ENCODE measurements at places on chromosomes 12 and 14.

GRCh38 chr12:88122666-88123065, 19.2 kb downstream of the CEP290 start:
- DNase-seq, result no peak

- no peak for DNase-seq
These were observed 4.2 kb downstream of the PDE3A start for GRCh38 chr12:20372326-20373096.

GRCh38 chr14:52844262-52845060, 53.1 kb upstream of the GNPNAT1 start:
- DNase-seq, result no peak

DNA sequence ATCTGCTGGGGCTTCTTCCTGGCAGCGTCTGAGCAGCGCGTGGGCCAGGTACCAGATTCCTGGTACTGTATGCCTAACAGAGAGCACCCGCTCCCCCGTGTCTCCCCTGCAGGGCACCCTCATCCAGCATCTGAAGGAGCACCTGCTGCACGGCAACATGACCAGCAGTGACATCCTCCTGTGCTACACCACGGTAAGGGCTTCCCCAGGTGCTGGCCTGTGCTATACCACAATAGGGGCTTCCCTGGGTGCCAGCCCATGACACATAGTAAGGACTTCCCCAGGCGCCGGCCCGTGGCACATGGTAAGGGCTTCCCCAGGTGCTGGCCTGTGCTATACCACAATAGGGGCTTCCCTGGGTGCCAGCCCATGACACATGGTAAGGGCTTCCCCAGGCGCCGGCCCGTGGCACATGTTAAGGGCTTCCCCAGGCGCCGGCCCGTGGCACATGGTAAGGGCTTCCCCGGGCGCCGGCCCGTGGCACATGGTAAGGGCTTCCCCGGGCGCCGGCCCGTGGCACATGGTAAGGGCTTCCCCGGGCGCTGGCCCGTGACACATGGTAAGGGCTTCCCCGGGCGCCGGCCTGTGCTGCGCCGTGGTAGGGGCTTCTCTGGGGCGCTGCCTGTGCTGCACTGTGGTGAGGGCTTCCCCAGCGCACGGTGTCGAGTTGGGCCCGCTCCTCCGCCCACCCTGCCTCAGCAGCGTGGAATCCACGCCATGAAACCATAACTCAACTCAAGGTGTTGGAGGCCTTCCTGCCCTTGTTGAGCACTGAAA, 49.3 kb downstream of the AACS start:
- DNase-seq, result no peak

DNA sequence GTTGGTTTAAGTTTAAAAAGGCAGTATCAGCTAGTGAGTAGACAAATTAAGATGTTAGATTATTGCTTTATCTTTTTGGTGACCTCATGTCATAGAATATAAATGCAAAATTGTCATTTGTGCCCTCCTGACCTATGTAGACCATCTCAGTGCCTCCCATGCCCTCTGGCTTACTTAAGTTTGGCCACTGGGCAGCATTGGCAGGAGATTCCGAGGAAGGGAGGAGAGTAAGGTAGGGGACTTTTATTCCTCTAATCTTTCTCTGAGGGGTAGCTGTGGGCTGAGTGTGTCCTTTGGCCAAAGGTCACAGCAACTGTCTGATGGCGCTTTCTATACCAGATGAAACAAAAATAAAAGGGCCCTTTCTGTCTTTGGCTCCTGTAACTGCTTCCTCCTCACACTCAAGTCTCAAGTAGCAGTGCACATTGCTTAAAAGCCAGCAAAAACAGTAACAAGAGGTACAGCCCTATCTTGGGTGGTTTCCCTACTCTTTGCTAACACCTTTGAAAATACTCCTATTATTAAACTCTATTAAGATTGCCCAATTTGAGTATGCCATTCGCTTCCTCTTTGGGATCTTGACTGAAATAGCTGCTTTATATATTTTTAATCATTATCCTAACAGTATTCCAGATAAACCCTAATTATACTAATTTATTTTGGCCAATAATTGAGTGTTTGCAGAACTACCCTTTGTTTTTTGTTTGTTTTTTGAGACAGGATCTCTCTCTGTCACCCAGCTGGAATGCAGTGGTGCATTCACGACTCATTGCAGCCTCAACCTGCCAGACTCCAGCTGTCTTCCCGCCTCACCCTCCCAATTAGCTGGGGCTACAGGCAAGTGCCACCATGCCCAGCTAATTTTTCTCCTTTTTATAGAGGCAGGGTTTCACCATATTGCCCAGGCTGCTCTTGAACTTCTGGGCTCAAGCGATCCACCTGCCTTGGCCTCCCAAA, 56.5 kb upstream of the KCNH3 start:
- no peak for DNase-seq
